ENCODE measurements at places on chromosomes 13 and 19. TPM values are rescaled to one million over a fixed set of nuclear protein-coding genes. Genes with fewer than 3 reads are reported as not detected.

- no peak for DNase-seq
Observed at GRCh38 chr13:40986101-40986856, 32.8 kb downstream of the ELF1 start.

GRCh38 chr13:98875146-98875729 is 102.6 kb downstream of the DOCK9 start:
- DNase-seq: no peak

- peak; percentile 28 for DNase-seq
Observed at GRCh38 chr19:11014403-11014911, 53.6 kb downstream of the SMARCA4 start.

GRCh38 chr19:52270266-52270885 is 989 bp downstream of the ZNF766 start:
- no peak for DNase-seq

DNA sequence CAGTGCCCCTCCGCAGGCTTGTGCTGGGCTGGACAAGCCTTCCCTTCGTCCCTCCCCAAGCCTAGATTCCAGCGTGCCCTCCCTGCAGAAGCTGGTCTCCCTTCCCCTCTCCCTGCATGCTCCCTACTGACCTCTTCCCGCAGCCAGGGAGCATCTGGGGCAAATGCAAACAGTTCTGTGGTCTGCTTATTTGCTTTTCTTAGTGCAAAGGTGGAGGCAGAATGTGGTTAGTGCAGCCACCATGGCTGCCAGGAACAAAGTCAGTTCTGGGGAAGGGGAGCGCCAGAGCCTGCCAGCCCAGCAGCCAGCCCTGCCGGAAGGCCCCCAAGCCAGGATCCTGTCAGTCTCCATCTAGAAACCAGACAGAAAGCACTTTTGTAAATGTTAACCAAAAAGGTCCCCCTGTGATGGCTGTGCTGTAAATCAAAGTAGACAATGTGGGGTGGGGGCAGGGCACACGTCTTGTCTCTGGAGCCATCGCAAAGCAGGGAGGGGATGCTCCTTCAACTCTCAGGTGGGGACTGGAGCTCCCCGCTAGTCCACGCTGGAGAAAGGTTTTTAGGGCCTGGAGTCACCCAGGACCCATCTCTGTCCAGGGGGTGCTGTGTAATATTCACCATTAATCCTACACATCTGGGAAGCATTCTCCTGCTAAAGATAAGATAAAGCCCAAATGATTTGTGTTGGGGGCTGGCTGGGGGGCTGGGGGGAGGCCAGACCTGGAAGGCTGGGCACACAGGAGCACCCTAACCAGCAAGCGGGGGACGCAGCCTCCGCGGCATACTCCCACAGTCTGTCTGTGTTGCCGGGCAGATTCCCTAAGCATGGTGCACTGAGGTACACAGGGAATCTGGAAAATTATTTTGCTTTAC is 30.9 kb downstream of the SERP2 start:
- DNase-seq: no peak

ZNF440 gene
- total RNA-seq: 4.9 TPM

SH2D3A gene
- 0.25 TPM for total RNA-seq

CRTC1 gene
- 14.3 TPM for total RNA-seq

Measured in right cardiac atrium (tissue), 5 donors.